ENCODE measurements at places on chromosomes 11 and 22. TPM values are rescaled to one million over a fixed set of nuclear protein-coding genes. Genes with fewer than 3 reads are reported as not detected.

DNA sequence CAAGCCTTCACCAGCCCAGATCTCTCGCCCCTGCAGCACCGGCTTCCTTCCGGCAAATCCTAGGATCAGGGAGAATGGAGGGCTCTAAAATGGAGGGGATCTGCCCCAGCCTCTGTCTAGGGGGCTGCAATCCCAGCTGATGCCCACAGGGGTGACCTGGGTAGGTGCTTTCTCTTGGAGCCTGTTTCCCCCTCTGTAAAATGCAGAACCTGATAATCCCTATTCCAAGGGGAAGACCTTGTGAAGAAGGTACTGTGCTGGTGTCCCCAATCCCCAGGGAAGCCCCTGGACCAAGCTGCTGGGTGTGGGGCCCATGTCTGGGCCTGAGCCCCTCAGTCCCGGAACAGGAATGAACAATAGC, 2.8 kb downstream of the EMID1 start:
- DNase-seq: no peak

- no peak for DNase-seq
Observed at GRCh38 chr11:3927129-3927796, 71.8 kb downstream of the STIM1 start.

P2RX3 gene
- not detected for total RNA-seq

GRCh38 chr11:94681852-94682251, 86.3 kb upstream of the AMOTL1 start:
- no peak for DNase-seq

ANKRD49 gene
- total RNA-seq: 14.2 TPM

- DNase-seq: no peak
Observed at GRCh38 chr11:58924230-58924629, 15.1 kb upstream of the GLYATL1 start.

MS4A18 gene
- not detected for total RNA-seq

BTBD18 gene
- not detected for total RNA-seq

OR5A1 gene
- not detected for total RNA-seq
